ENCODE measurements at places on chromosomes 2 and 18.

GRCh38 chr2:46169467-46169866 lies 127.7 kb upstream of the EPAS1 start:
- no peak for DNase-seq

- peak; percentile 49 for DNase-seq
Observed at GRCh38 chr2:156319811-156320485, 12.6 kb downstream of the NR4A2 start.

DNA sequence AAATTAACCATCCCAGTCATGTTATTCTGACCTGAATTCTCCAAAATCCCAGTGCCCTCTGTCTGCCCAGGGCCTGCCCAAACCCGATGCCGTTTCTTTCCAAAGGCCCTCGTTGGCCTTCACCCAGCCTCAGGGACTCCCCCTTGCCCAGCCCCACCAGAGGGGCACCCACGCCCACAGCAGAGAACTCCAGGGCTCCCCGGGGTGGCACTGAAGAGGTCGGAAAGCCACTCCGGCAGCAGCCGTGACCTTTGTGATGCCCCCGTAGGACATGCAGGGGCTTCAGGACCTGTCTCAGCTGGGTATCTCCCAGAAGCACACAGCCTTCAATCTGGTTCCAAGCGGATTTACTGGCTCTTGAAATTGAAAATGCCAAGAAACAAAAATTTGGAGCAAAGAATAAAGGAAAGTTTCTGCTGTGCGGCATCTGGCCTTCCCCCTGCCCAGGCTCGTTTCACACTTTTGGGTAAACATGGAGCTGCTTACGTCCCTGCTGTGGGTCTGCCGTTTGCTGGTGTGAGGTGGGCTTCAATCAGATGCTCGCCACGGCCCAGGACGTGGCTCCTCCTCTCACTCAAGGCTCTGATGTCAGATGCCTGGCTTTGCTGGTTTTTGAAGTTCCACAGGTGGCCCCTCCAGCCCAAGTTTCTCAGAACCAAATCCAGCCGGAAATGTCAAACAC lies 101.3 kb downstream of the TPO start:
- DNase-seq: no peak

GRCh38 chr2:66329081-66329605 lies 105.8 kb upstream of the MEIS1 start:
- no peak for DNase-seq

DNA sequence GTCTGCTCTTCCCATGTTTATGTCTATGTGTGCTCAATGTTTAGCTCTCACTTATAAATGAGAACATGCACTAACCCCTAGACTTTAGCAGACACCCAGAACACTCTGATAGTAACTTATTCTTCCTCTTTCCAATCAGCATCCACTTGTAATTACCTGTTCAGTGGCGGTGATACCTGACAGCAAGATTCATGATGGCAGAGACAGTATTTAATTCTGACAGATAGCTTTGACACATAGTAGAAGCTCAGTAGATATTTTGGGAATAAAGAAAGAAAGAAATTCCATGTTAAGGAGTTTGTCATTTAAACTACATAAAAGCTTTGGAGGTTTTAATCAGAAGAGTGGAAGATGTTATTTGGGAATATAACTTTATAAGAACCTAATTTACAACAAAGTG lies 171.3 kb downstream of the CDH7 start:
- DNase-seq: no peak

DNA sequence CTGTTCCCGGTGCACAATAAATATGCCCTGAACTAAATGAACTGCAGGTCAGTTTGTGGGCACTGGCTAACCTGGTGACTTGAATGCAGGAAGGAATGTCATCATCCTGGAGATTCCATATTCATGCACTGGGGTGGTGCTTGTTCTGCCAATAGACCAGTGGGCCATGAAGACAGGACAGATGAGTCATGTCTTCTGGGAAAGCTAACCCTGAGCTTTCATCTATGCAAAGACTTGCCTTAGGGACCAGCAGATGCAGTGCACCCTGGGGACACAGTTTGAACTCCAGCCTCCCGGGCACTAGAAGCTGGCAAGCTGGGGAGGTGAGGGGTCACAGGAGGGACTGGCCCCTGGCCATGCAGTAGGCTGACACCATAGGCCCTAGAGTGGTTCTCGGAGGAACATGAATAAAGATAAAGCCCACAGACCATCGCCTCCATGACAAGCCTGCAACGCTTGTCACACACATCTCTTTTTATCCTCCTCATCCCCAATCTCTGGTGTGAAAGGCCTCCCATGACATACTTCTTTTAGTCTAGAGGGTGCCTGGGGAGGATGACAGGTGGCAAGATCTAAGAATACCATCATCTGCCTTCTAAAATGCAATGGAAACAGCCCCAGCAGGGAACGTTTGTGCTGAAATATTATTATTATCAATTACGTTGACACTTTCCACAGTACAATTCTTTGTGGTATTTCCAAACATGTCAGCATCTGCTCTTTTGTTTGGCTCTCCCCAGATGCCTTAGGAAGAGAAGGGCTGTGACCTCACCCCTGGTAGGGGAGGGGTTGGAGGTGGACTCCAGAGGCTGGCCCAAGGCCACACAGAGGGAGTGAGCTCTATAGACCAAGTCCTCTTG lies 267.4 kb upstream of the RAB6C start:
- DNase-seq: no peak

GRCh38 chr18:64238076-64238475 lies 89.2 kb upstream of the LINC00305 start:
- DNase-seq: no peak

GRCh38 chr2:231288590-231288989 lies 90.2 kb downstream of the ARMC9 start:
- no peak for DNase-seq

- DNase-seq: no peak
Observed at GRCh38 chr2:241265506-241265905, 50.0 kb downstream of the HDLBP start.

DNA sequence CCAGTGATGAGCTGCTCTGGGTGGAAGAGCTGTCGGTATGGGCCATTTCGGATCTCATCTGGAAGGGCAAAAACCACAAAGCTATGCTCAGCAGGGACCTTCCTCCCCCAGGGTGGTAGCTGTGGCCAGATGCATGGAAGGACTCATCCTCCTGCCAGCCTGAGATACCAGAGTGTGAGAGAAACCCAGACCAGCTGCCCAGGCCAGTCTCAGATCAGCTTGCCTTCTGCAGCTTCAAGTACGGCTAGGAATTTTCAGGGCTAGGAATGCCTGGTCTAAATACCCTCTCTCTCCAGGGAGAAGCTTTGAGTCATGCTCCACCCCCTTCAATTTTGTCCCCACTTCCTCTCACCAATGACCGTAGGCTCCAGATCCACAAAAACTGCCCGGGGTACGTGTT lies 1.4 kb upstream of the TUBA4B start:
- DNase-seq: no peak

GRCh38 chr2:129443235-129443864 lies 536.1 kb upstream of the RAB6C start:
- DNase-seq: no peak

Data from IMR-90 (cell line).